ENCODE measurements at places on chromosomes 12 and 14. TPM values are rescaled to one million over a fixed set of nuclear protein-coding genes. Genes with fewer than 3 reads are reported as not detected.

DNA sequence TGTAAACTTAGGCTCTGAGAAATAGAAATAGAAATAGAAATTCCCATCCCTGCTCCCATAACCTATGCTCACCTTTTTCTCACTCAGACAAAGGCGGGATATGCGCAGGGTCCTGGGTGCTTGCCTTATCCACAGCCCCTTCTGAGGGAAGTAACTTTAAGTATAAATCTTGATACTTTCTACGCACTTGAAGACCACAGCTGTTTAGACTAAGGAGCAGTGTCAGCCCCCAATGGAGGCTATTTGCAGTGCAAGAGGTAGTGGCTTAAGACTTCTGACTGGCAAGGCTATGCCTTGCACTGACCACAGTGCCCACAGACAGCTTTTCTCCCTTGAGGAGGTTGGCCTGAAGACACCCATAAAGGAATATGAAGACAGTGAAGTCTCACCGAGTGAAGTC lies 35.2 kb downstream of the ASCL1 start:
- no peak for DNase-seq

PTCSC3 gene
- total RNA-seq, result not detected

DNA sequence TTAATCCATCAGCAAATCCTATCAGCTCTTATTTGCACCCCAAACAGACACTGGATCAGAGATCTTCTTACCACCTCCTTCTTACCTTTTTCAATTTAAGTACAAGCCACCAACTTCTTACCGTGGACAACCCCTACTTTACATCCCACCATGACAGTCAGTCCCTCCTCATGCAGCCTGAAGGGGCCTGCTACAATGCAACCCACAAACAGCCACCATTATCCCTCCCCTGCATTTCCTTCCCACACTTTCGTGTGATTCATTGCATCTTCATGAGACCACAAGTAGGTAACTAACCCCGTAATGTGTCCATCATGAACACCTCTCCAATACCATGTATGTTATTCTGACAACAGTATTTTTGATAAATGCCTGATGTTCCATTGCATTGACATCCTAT lies 108.6 kb downstream of the BCL11B start:
- no peak for DNase-seq

GRCh38 chr12:51225771-51226170 lies 7.9 kb upstream of the POU6F1 start:
- no peak for DNase-seq

PRKAG1 gene
- 29.3 TPM for total RNA-seq

Measured in frontal cortex (tissue), 4 donors.